ENCODE measurements at places on chromosomes 5 and 9.

GRCh38 chr9:84101964-84102632 lies 121.5 kb downstream of the RMI1 start:
- no peak for DNase-seq

DNA sequence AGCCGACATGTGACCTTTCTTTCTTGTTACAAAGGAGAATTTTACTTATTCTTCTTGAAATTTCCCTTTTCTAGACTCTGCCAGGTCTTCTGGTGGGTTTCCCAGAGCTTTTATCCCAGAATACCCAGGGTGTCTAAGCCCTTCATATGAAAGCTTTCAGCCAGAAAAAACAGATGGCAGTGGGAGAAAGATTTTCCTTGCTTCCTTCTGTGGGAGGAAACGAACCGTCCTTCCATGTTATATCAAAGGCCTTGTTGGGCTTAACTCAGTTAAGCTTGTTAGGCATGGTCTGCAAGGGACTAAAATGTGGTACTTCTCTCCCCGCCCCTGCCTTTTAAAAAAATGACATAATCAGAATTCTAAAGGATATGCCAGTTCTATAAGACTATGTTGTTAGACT lies 47.5 kb downstream of the SPATA31D1 start:
- DNase-seq = no peak

GRCh38 chr5:15222156-15222555 lies 277.8 kb upstream of the FBXL7 start:
- no peak for DNase-seq

DNA sequence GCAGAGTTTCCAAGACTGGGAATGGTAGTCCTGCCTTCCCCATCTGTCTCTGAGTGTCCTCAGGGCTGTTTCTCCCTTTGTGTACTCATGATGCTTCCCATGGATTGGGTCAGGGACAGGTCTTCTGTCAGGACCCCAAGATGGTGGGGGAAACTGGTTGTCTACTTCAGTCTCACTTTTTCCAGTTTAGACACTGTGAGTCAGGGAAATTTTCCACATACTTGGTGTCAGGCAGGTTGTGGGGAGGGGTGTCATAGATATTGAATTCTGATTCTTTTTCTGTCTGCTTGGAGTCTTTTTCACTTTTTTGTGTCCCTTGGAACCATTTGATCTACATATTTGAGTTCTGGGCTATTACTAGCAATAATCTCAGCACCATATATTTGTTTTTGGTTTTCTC lies 10.3 kb downstream of the POLK start:
- DNase-seq = no peak

DNA sequence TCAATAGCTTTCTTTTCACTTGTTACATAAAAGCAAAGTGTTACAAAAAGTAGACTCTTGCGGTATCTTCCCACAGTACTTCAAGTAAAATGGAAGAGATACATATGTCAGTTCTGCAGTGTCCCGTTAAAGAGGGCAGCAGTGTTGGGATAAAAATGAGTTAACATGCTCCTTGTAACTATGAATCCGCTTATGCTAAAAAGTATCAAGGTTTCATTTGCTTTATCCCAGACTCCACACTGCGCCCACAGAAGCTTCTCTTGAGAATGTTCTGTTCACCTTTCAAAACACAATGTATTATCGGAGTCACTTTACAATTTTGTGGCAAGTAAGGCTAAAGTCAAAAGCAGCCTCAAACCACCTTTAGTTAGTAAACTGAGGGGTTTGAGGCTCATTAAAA lies 790 bp downstream of the PTAR1 start:
- no peak for DNase-seq

GRCh38 chr5:170809551-170809950 lies 26.0 kb downstream of the GABRP start:
- DNase-seq = no peak

DNA sequence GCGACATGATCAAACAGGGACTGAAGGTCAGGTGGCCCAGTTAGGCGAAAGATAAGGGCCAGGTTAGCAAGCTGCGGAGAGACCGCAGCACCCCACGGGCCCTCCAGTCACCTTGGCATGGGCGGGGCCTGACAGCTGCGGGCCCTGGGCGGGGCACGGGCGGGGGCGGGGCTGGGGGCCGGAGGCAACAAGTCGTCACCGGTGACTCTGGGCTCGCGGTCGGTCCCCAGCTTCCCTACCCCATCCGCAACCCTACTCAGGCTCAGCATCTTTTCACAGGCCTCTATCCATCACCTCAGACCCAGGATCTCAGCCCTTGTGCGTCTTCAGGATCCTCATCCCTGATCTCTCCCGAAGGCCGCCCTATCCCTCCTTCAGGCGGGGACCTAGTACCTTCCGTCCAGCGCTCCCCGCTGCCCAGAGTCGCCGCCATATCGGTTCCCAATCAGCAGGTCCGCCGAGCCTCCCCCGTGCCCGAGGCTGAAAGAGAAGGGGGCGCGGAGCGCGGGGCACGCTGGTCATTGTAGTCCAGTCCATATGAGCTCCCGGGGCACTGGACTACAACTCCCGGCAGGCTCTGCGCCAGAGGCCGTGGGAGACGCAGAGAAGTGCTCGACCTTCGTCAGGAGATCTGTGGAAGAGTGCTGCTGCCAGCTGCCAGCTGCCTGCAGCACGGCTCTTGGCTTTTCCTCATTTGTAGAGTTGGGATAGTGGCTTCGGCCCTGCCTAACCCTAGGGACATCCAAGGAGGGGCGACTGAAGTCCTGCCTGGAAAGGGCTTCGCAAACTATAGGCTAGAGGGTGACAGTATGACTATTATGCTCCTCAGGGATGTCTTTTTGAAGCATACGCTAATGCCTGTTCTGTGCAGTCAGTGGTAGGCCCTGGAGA lies at the start of gene DNAJC18:
Gene DNAJC18 (minus strand): TSS at position 513 of the 891 bp plus-strand sequence. CDS start 80 bp downstream, at position 433.
- DNase-seq = peak; percentile 87
